Substantia nigra (tissue), 51 donors: ENCODE measurements at places on chromosomes 5 and 9.

DNA sequence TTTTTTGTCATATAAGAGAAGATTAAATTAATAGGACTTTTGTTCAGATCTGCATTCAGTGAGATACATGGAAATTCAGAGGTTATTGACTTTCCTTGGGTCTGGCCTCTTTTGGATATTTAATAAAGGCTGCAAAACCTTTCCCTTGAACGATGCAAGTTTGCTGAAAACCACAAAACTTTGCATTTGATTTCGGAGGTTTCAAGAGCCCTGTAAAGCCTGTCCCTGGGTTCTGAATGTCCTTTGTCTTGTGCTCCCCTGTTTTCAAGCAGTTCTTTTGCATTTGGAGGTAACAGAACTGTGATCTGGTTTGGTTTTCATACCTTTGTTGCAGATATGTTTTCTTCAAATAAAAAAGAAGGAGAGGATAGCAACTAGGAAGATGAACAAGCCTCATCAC is 188.1 kb upstream of the DMRT1 start:
- no peak for DNase-seq

- DNase-seq, result no peak
These were observed 13.2 kb downstream of the PHF19 start for GRCh38 chr9:120863833-120864232.

GRCh38 chr5:133356396-133356983 is 255.9 kb downstream of the FSTL4 start:
- DNase-seq, result no peak

DNA sequence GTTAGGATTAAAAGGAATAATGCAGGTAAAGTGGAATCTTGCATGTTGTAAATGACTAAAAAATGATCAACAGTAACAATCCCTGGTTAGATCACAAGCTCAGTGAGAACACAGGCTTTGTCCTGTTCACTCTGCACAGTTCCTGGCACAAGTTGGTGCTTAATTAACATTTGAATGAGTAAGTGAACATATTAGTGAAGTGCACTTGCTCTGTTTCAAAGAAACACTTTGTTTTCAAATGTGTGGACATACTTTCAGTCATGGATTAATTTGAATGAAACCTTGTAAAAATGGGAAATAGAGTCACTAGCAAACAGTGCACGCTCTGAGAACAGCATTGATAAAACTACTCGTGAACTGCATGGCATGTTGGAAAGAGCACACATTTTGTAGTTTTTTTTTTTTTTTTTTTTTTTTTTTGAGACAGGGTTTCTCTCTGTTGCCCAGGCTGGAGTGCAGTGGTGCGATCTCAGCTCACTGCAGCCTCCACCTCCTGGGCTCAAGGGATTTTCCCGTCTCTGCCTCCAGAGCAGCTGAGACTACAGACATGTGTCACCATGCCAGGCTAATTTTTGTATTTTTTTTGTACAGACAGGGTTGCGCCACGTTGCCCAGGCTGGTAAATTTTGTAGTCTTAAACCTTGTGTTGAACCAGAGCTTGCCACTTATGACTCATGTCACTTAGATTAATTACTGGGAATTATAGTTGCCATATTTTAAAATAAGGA is 159.9 kb downstream of the LURAP1L start:
- DNase-seq, result no peak
